ENCODE measurements at places on chromosomes 12 and 14.

DNA sequence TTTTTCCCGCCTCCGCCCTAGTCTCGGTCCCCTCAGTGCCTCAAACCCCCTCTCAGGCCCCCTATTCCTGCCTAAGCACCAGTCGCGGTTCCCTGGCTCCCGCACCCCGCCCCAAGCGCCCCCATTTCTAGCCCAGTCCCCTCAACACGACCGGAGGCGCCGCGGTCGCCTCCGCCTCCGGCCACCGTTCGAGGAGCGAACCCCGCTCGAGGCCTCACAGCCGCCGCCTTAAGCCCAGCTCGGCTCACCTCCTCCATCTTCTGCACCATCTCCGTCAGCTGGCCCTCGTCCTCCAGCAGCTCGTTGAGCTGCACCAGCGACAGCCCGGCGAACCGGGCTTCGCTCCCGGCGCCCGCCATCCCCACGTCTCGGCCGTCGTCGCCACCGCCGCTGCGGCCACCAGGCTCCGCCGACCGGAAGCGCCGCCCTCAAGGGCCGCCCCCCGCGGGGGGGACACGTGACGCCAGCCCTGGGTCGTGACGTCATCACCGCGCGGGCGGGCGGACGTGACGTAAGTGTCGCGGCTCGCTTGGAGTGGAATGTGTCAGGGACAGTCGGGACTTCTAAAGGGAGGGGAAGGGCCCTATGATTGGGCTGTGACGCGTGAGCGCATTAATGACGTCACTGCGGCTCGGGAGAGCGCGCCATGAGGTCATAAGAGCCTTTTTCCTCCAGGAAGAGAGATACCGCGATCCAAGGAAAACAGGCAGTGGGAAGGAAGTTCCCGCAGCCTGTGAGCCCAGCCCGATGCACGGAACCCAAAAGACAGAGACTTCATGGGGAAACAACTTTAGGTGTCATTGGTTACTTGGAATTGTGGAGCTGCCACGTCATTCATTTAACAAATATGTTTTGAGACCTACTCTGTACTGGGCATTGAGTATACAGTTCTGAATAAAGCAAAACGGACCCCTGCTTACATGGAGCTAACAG is at the start of gene VPS37B:
TSS of gene VPS37B (minus strand) at position 421 of the 933 bp plus-strand sequence. CDS start at position 359, 62 bp downstream.
- peak; percentile 95 for DNase-seq

DNA sequence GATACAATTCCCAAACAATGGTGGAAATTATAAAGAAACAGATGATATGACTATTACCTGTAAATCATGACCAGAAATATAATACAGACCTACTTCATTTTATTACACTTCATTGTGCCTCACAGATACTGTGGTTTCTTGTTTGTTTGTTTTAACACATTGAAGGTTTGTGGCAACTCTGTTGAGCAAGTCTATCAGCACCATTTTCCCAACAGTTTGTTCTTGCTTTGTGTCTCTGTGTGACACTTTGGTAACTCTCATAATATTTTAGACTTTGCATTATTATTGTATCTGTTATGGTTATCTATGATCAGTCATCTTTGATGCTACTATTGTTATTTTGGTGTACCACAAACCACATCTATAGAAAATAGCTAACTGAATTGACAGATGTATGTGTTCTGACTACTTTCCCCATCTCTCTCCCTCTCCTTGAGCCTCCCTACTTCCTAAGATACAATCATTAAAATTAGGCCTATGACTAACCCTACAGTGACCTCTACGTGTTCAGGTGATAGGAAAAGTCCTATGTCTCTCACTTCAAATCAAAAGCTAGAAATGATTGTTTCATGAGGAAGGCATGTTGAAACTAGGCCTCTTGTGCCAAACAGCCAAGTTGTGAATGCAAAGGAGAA is 49.1 kb downstream of the FBXO33 start:
- DNase-seq = no peak

GRCh38 chr12:3732901-3733300 is 20.0 kb downstream of the CRACR2A start:
- DNase-seq = no peak

- DNase-seq = peak; percentile 44
These were observed 349 bp downstream of the CDC42BPB start for GRCh38 chr14:103057028-103057371.

GRCh38 chr14:54137614-54137961 is 181.0 kb upstream of the BMP4 start:
- DNase-seq = no peak
